Stimulated activated CD4-positive, alpha-beta T cell treated with anti-CD3 and anti-CD28 coated beads, Interleukin-12 subunit alpha, Interleukin-12 subunit beta, amount 100 ng/mL, for 4 hours (primary cell): ENCODE measurements at places on chromosomes 2 and 18.

GRCh38 chr18:76374330-76375281 lies 120.4 kb downstream of the ZNF516 start:
- DNase-seq, result peak; percentile 18

- DNase-seq, result no peak
Observed at GRCh38 chr2:136058262-136058661, 59.7 kb downstream of the CXCR4 start.

GRCh38 chr2:102432386-102432785 lies 9.4 kb downstream of the IL18RAP start:
- DNase-seq, result no peak

- DNase-seq, result no peak
Observed at GRCh38 chr18:57953883-57954282, 90.1 kb upstream of the NEDD4L start.

DNA sequence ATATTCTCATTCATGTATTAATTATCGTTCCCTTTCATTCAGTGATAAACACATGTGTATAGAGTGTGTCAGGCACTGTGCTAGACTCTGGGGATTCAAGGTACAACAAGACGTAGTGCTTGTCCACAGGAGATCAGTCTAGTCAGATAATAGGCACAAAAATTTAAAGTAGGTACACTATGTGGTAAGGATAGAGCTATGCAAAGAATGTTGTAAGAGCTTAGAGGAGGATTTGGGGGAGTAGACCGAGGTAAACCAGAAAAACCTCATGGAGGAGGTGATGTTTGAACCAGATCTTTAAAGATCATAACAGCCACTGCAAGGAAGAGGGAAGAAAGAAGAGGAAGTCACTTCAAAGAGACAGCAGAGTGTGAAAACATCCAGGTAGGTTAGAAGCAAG lies 256.9 kb upstream of the DDX18 start:
- no peak for DNase-seq

- no peak for DNase-seq
Observed at GRCh38 chr2:97739020-97739892, 25.9 kb downstream of the ZAP70 start.

DNA sequence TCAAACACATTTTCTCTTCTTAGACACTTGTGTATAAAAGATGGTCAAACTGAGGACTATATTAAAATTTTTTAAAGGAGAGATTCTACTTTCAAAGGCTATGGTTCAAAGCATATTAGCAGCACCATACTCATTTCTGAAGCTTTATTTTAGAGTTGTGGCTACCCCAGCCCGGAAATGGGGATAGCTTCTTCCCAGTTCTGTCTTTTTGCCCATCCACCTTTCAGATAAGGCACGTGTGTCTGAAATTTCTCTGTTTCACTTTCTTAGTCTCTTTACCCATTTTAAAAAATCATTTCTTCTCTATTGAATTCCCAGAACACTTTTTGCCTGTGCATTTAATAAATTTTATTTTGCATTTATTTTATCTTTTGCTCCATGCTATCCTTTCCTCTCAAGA lies 431.5 kb downstream of the RNF144A start:
- DNase-seq, result no peak

DNA sequence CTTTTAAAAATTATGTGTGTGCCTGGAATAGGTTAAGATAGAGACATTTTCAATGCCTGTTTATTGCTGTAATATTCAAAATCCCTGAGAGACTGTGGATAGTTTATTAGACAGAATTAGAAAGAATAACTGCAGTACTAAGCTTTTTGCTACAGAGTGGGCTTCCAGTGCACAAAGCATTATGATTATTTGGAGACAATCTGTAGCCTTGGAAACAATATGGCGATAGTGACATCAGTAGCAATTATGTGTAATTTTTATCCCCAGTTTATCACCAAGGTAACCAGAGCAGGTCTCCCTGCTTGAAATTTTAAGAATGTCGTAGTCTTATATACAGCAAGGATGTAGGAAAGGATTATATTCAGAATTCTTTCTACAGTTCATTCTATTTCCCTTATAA lies 100.0 kb downstream of the MYO3B start:
- no peak for DNase-seq

DNA sequence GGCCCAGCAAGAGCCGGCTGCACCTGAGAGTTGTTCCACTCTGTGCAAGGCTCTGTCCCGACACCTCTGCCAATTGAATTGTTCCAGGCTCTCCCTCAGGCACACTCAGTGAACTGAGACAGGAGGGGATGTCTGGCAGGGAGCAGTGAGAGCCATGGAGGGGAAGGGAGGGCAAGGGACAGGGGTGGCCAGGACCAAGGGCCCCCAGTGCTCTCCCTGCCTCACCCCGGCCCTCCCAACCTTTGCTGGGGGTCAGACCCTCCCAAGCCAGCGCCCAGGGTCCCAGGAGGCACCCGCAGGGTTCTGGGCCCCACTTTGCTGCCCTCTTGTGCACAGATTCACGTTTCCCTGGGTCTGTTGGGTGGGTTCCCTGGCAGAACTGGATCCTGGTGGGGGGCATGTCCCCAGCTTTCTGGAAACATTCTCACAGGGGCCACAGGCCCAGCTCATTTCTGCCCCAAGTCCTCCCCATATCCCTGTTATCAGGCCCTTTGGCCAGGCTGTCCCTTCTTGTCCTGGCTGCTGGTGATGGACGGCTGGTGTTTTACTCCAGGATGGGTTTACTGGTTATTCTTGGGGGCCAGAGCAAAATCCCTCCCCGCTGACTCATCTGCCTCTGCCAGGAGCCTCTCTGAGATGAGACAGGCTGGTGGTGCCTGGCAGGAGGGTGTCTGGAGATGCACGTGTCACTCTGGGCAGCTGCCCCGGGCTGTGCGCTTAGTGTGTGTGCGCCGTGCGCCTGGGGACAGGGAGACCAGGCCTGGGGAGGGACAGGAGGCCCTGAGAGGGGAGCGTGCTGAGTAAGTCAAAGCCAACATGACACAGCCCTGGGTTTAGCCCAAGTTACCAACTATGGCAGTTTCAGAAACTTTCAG lies 136.5 kb upstream of the CTDP1 start:
- no peak for DNase-seq

- no peak for DNase-seq
Observed at GRCh38 chr2:239288951-239289511, 111.8 kb downstream of the HDAC4 start.

DNA sequence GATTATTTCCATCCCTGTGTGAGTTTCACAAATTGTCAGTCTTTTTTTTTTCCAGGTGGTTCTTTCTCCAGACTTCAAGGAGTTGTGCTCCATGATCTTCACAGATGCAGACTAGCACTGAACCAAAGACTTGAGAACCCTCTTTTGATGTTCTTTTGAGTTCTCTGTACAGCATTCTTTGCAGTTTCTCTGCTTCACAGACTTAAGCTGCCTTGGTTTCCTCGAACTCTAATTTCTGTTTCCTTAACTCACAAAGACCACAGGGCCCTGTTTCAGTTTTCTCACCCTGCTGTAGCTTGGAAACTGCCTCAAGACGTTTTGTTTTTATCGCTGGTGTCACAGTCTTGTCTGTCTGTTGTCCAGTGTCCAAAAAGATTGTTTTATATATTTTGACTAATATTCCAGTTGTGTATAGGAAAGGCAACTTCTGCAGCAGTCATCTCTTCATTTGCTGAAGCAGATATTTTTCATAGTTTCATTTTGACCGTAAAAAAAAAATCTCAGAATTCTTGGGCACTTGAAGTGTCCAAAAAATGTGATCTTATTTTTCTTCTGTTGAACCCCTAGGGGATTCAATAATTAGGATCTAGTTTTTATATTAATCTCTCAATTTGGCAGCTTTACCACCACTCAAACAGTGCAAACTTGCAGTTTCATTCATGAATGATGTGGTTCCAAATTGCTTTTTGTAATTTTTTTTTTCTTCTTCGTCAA lies 97.0 kb upstream of the MC4R start:
- no peak for DNase-seq

DNA sequence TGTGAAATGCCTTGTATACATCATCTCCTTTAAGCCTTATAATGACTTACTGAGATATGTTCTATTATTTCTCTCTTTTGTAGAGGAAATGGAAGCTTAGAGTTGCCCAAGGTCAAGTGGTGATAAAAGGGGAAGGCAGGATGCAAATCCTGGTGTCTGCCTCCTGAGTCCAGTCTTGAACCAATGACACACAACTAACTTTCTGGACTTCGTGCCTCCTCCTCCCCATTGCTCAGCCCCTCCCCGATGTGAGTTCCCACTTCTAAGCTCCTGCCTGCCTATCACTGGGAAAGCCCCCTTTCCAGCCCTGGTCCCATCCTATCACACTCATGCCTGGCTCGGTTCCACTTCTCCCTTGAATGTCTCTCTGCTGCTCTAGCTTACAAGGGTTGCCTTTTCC lies 6.9 kb upstream of the CTIF start:
- no peak for DNase-seq

GRCh38 chr2:203951366-203951902 lies 14.9 kb downstream of the ICOS start:
- DNase-seq, result no peak

DNA sequence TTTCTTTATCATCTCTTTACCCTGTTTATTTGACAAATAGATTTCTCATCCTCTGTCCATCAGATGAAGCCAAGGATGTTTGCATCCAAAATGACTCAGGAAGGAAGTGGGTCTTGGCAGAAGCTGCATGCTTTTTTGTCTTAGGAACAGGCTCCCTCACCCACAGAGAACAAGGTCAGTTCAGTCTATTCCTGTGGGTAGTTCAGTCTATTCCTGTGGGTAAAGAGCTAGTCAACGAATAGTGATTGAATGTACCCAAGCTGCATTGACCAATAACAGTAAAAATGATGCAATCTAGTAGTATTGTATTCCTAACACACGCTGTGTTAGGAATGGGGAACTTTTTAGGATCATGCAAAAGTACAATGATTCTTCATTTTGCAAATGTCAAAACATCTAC lies 290.8 kb upstream of the TANK start:
- no peak for DNase-seq

DNA sequence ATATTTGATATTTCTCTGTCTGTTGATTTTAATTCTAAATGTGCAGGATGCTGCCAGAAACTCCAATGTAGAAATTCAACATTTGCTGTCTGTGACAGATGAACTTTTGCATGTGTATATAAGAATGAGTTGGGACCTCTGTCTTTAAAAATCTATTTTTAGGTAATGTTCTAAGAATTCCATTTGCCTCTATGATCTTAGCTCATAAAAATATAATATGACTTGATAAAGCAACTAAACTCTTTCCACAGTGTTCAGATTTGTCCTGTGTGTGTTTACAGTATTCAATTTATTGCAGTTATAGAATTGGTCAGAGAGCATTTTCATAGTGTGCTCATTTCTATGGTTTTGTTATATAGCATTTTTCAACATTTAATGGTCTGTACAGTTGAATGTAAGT lies 33.6 kb downstream of the RNMT start:
- no peak for DNase-seq

- DNase-seq, result no peak
Observed at GRCh38 chr2:235966932-235967757, 201.0 kb downstream of the GBX2 start.

GRCh38 chr18:78965917-78966792 lies 13.5 kb upstream of the SALL3 start:
- DNase-seq, result no peak

- DNase-seq, result no peak
Observed at GRCh38 chr2:113005030-113005509, at the start of gene IL36A. IL36A (plus strand) TSS chr2:113005459; CDS start chr2:113005872, 413 bp downstream.

DNA sequence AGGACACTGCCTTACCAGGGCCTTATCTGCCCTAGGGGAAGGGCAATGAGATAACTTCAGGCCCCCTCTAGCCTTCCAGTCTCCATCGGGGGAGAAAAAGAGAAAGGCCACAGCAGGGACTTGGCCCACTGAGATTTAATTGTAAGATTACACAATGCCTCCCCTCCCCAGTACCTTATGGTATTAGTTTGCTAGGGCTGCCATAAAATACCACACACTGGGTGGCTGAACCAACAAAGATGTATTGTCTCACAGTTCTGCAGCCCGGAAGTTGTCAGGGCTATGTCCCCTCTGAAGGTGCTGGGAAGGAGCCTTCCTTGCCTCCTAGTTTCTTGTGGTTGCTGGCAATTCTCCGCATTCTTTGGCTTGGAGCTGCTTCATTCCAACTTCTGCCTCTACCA lies 34.8 kb upstream of the SPATA3 start:
- DNase-seq, result no peak

- DNase-seq, result no peak
Observed at GRCh38 chr2:236728916-236729670, 159.5 kb downstream of the ACKR3 start.

DNA sequence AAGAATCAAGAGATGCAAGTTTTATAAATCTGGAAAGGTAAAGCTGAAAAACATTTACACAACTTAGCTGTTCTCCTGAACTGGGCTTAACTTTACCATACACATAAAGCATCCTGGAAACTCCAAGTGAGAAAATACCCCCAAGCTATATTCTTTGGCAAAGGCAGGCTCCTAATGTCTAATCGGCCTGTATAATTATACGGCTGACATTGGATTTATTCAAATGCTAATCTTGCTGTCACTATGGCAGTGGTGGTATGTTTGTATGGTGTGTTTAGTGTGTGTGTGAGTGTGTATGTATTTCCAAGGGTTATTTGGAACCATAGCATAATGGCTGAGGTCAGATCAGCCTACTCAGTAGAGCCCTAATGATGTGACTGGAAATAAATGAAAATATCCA lies 1031.8 kb upstream of the ZEB2 start:
- no peak for DNase-seq

DNA sequence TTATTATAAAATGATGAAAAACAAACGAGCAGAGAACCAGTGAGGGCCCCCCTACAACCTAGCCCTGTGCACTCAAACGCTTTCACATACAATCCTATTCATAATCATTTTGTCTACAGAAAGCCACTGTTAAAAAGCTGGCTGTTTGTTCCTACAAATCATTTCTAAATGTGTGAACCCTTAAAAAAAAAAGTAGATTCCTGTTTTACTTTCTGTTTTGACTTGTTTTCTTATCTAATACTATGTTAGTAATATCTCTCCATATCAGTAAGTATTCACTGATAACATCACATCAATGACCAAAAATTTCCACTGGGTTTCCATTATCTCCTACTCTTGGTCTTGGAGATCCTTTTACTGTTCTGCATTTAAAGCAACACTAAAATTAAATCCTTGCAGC lies 128.8 kb upstream of the TTC39C start:
- no peak for DNase-seq

DNA sequence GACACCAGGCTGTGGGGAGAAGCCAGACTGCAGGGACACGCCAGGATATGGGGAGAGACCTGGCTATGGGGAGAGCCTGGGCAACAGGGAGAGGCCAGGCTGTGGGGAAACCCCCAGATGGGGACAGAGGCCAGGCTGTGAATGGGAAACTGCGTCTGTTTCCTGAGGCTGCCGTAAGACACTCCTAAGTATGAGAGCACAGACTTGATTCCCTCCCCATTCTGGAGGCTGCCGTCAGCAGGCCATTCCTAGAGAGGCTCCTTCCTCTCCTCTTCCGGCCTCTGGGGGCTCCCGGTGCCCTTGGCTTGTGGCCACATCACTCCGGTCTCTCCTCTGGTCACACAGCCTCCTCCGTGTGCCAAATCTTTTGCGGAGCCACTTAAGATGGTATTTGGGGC lies 32.3 kb downstream of the ADI1 start:
- DNase-seq, result no peak
